ENCODE measurements at places on chromosomes 2 and 18. TPM values are rescaled to one million over a fixed set of nuclear protein-coding genes. Genes with fewer than 3 reads are reported as not detected.

DNA sequence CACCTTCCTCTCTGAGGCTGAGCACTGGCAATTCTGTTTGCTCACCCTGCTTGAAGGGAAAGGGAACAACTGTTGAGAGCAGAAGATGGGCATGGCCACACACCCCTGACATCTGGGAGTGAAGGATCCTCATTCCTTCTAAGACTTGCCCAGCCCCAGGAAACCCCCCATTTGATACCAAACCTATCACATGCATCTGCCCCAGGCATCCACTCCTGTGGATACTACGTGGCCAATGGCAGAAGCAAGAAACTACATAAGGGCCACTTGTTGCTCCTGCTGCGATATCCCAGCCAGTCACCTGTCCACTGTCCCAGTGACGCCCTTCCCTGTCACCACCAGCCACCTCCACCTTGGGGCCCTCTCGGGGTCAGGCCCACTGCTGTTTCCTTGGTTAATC is 185.2 kb downstream of the SMAD2 start:
- no peaks in the 10 kb centered on the region for H3K36me3 ChIP-seq
- H3K27me3 ChIP-seq: no peaks in the 10 kb centered on the region
- no peak for DNase-seq
- no peak overlapping the region for H3K4me3 ChIP-seq
- H3K27ac ChIP-seq: no peak overlapping the region

DNA sequence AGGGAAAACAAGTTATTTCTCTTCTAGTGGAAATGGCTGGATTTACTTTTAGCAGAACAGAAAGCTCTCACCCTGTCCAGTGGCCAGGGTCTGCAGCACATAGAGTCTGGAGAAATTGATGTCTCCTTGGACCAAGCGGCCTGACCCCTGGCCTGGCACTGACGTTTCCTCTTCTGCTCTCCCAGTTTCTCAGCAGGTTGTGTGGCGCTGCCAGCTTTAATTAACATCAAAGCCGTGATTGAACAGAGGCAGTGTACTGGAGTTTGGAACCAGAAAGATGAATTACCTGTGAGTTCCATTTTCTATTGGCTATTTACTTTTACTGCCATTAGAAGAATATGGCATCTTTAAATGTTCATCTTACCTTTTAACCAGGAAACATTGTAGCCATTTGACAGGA is 20.9 kb downstream of the CD8A start:
- no peaks in the 10 kb centered on the region for H3K4me1 ChIP-seq
- no peak overlapping the region for H3K4me3 ChIP-seq
- no peak for DNase-seq
- peaks cover 14% of the 10 kb centered on the region for H3K36me3 ChIP-seq
- no peak overlapping the region for H3K27ac ChIP-seq
- no peaks in the 10 kb centered on the region for H3K27me3 ChIP-seq

GRCh38 chr2:95374451-95374920 is 28.0 kb upstream of the FAHD2A start:
- H3K36me3 ChIP-seq: no peaks in the 10 kb centered on the region
- H3K27me3 ChIP-seq: peaks cover 3% of the 10 kb centered on the region
- DNase-seq: no peak
- H3K27ac ChIP-seq: no peak overlapping the region
- H3K4me1 ChIP-seq: no peaks in the 10 kb centered on the region

GRCh38 chr2:12718015-12718671 is 1.4 kb downstream of the TRIB2 start:
- H3K36me3 ChIP-seq: peaks cover 5% of the 10 kb centered on the region
- peak; percentile 59 for DNase-seq
- H3K4me1 ChIP-seq: peaks cover 41% of the 10 kb centered on the region
- no peaks in the 10 kb centered on the region for H3K27me3 ChIP-seq
- H3K27ac ChIP-seq: peak overlapping the region; percentile 89

GRCh38 chr18:24168496-24168895 is 29.6 kb downstream of the CABYR start:
- H3K36me3 ChIP-seq: no peaks in the 10 kb centered on the region
- no peak for DNase-seq
- no peak overlapping the region for H3K4me3 ChIP-seq
- H3K27ac ChIP-seq: no peak overlapping the region

Gene IL36B
- total RNA-seq: not detected

All from B cell (primary cell).